A549 (cell line): ENCODE measurements at places on chromosomes 6 and 20.

DNA sequence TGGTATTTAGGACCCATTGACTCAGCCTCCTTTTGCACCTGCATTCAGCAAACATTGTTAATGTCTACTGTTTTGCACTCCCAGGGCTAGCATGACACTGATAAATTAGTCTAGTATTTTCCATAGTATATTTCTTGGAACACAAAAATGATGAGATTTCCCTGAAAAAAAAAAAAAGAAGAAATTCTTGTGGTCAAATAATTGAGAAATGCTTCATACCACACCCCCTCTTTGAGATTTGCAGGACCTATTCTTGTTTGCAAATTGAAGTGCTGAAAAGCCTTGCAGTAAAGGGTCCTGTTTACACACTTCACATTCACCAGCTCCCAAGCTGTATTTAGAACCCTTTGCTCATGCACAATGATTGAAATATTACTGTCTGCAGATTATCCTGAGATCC is 36.3 kb upstream of the CLIC5 start:
- no peak for DNase-seq

GRCh38 chr6:89805814-89806371 is 13.7 kb downstream of the MDN1 start:
- no peak for DNase-seq

DNA sequence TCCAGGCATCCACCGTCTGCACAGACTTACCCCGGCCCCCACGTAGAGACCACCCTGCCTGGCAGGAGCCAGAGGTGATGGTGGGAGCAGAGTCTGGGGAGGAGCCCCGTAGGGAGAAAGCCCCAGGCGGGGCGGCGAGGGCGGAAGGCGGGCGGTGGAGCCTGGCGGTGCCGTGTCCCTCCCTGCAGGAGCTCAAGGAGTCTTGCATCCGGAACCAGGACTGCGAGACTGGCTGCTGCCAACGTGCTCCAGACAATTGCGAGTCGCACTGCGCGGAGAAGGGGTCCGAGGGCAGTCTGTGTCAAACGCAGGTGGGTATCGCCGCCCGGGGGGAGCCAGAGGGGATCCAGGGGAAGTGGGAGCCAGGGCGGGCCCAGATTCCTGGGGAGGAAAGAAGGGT is 6.0 kb downstream of the CLPSL1 start:
- no peak for DNase-seq

GRCh38 chr6:25749837-25750236 is 4.7 kb upstream of the SLC17A4 start:
- DNase-seq, result no peak

DNA sequence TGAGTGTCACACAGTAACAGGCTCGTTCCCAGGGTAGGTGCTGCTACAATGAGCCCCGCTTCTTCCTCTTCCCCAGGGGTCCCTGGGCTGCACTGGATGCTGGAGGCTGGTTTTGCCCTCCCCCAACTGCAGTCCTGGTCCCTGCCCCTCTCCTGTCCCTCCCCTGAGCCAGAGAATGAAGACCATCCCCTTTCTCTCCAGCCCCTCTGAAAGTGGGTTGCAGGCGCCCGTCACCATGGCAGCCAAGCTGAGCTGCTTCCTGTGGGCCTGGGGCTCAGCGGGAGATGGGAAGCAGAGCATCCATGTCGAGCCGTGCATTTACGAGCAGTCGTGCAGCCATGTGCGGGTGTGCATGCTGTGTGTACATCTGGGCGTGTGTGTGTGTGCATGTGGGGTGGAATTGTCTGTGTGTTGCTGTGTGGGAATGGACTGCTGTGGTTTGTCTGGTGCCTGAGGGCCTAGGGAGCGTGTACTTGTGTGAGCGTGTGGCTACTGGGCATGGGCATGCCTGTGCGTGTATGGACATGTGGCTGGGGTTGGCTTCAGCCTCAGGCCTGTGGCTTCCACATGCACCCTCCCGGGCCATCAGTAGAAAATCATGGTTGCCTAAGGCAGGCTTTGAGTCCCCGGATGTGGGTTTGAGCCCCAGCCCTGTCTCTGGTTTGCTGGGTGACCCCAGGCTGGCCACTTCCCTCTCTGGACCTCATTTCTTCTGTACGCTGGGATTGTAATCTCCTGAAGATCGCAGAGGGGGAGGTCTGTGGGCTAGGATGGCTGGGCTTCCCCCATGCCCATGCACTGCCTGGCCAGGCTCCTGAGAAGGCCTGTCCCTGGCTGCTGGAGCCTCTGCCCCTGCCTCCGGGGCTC is 48.8 kb downstream of the SRC start:
- DNase-seq, result no peak

DNA sequence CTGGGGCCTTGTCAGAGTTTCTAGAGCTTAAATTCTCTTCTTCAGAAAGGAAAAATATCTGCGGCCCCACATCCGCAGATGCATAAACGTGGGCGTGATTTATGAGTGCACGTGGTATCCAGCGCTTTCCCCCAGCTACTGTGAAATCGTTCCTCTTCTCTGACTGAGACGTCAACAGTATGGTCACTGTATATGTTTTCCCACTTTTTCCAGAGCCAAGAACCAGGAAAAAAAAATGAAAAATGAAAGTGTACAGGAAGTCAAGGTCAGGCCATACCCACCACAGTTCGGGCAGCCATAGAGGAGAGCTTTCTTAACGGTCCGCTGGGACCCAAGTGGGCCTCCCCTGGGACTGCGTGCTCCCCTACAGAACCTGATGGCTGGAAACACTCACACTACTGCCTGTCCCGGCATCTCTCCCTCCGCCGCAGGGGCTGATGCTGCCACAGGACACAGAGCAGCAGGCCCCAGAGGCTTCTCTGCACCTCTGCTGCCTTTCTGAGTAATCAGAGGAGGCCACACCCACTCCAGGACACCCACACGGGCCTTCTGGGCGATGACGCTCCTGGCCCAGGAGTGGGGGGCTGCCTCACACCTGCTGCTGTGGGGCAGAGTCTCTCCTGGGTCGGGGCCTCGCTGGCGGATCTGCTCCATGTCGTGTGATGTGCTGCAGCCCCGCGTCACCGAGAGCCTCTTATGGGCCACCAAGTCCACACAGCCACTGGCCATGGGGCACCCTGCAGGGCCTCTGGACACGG is 16.4 kb upstream of the STX16 start:
- no peak for DNase-seq

- DNase-seq, result peak; percentile 62
These were observed 12.2 kb downstream of the BACH2 start for GRCh38 chr6:90284236-90285041.

DNA sequence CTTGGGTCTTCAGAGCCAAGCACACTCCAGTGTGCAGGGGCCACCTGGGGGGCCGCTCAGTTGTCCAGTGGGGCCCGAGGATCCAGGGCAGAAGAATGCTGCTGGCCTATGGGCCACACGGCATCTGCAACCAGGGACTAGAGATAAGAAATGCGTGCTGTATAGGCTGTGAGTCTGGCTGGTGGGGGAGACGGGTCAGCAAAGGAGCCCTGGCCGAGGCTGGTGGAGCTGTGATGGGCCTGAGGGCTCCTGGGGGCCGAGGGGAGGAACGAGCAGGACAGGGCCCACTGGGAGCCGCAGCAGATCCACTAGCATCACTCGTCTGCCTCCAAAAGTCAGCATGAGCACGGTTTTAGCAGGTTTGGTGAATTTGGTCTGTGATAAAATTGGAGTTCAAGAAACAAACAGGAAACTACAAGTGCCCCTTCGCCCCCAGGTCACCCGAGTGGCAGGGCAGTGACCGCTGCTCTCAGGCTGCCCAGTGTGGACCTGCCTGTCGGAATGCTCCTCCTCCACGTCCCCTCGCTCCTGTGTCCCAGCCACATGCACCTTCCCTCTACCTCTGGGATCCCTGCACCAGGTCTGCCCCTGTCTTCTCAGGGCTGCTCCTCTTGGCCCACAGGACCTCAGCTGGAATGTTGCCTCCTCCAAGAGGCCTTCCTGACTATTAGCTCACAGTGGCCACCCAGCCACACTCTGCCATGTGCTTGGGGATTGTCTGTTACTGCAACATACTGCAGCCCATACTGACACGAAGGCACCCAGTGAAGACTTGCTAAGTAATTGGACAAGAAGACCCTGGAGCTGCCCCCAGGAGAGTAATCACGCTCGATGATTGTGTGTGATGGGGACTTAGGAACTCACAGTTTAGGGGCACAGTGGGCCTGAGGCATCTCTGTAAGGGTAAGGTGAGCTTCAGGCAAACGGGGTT is 10.9 kb downstream of the ACSS1 start:
- DNase-seq, result no peak

DNA sequence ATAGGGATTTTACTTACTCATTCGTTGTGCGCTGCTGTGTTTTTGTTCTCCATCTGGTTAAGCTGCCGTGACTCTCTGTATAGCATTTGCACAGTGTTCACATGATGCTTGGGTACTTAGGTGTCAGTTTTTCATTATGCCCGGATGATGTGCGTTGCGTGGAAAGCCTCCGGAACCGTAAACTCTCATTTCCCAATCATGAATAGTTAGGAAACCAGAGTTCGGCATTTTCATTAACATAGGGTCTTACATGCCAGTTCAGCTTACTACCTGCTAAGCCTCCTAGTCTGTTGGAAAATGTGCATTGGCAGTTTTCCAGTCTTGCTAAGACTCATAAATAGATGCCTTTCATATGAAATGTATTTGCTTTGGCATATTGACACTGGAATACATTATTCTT is 483.4 kb upstream of the FLRT3 start:
- DNase-seq, result peak; percentile 14

- DNase-seq, result no peak
These were observed 1.6 kb downstream of the CPXM1 start for GRCh38 chr20:2798814-2799213.

- DNase-seq, result no peak
These were observed 51.9 kb downstream of the BTBD9 start for GRCh38 chr6:38587766-38588362.

GRCh38 chr6:150391890-150392289 is 23.1 kb downstream of the IYD start:
- DNase-seq, result no peak

DNA sequence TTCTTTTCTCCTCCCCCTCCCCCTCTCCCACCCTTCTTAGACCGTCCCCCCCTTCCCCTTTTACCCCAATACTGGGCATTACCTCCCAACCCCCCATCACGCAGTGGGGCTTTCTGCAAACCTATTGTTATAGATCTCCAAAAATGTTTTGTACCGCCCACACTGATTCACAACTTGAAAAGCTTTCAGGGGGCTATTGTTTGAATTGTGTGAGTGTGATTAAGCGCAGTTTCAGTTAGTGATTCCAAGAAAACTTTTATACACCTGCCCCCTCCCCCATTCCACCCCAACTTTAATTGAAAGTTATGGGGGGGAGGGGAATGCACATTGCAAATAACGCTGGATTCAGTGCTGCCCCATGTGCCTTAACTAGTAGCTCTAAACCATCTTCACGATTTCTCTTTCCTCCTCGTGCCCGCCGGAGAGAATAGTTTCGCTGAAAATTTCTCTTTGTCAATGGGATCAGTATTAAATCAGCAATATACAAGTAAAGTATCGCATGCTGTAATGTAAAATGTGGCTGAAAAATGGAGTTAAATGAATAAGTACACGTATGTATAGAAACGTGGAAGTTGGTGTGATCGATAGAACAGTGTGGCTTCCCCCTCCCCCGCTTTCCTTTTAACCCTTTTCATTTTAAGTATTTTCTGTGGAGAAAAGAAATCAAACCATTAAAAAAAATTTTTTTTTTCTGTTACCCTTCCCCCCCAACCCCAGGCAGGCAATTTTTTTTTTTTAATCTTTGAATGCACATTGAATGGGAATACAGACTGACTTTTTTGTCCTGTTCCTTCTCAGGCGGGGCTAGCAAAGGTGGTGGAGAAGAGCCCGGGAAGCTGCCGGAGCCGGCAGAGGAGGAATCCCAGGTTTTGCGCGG is 632 bp downstream of the LIN28B start:
- peak; percentile 52 for DNase-seq

DNA sequence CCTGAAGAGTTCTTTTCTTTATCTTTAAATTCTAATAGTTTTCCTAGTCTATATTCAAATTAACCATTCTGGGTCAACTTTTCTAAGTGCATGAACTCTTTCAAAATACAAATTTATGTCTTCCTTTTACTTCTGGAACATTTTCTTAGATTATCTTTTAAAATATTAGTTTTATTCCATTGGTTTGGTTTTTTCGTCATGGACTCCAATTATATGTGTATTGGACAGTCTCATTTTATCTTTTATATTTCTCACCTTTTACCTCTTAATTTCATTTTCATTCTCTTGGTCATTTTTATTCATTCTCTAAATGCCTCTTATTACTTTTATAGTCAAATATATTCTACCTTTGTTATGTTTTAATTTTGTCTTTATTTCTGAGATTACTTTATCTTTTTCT is 356.7 kb upstream of the MMS22L start:
- no peak for DNase-seq

DNA sequence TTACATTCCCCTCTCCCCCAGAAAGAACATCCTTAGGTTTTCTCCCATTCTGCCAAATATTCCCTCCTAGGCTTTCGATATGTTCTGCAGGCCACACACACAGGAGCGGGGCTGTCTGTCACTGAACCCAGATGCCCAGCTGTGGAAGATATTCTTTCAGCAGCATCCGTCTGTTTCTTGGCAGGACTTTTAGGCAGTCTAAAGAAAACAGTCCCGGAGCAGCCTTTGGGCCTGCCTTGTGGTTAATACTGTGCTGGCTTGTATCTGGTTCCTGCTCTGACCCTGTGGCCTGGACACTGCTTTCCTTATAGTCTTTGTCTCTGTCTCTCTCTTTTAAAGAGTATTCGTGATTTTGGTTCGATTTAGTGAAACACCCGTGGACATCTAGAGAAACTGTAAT is 94.6 kb upstream of the SUPT3H start:
- no peak for DNase-seq

GRCh38 chr20:54650052-54650719 is 174.8 kb downstream of the DOK5 start:
- DNase-seq, result no peak

DNA sequence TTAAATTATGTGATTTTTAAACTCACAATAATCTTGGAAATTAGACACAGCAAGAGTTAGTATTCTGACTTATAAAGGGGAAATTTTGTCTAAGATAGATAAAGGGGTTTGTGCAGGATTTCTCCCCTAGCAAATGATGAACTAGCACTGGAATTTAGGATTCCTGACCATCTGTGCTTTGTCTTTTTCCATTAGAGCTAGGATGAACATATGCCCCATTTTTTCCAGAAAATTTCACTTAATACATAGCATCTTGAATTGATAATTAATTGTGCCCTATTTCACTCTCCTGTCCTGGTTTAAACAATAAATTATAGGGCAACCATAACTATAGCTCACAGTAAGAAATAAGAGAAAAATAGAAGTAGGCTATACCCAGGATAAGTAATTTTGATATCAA is 601.0 kb downstream of the GRIK2 start:
- no peak for DNase-seq

GRCh38 chr6:56594699-56595098 is 48.0 kb downstream of the DST start:
- no peak for DNase-seq

GRCh38 chr6:14431385-14432330 is 314.1 kb downstream of the CD83 start:
- DNase-seq, result no peak

GRCh38 chr20:54028276-54029011 is 42.0 kb downstream of the BCAS1 start:
- no peak for DNase-seq
